ENCODE measurements at places on chromosomes 11 and 22. TPM values are rescaled to one million over a fixed set of nuclear protein-coding genes. Genes with fewer than 3 reads are reported as not detected.

- no peak for DNase-seq
Measured at GRCh38 chr11:70601861-70602538, 203.7 kb downstream of the CTTN start.

DNA sequence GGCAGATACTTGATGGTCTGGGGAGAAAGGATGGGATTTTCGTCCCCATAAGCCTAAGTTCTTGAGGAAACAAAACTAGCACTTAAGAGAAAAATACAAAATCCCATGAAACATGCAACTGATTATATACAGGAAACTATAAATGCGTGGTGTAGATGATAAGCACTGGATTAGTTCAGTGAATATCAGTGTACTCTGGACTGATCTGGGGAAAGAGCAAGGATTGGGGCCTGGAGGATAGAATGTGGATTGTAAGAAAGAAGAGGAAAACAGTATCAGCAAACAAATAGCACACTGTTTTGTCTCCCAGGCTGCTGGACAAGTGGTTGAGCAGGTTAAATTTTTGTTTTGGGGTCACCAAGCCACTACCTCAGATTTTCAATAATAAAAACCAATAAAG is 49.8 kb downstream of the DCUN1D5 start:
- no peak for DNase-seq

GRCh38 chr11:110866081-110866480 is 153.8 kb upstream of the ARHGAP20 start:
- no peak for DNase-seq

DNA sequence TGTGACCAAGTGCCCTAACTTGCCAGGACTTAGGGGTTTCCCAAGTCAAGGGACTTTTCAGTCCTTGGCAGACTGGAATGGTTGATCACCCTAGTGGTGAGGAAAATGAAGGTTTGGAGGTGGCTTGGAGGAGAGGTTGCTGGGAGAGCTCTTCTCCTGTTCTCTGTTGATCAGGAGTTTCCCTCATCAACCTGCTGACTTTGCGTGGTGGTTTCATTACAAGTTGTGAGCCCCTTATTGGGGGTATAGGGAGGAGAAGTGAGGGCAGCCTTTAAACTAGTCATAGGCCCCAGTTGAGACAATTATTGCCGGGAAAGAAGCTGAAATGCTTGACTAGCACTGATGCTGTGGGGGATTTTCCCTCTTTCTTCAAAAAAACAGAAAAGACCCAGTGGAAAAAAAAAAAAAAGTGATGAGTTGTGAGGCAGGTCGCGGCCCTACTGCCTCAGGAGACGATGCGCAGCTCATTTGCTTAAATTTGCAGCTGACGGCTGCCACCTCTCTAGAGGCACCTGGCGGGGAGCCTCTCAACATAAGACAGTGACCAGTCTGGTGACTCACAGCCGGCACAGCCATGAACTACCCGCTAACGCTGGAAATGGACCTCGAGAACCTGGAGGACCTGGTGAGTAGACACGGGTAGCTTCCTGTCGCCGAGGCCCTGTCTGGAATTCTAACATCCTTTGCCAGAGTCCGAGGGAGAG is at the start of gene CXCR5:
CXCR5 (plus strand) TSS at position 525 of the 704 bp plus-strand sequence; CDS start at position 575, 50 bp downstream.
- DNase-seq: peak; percentile 35

GRCh38 chr11:102927624-102927990 is 27.9 kb downstream of the MMP13 start:
- DNase-seq: no peak

- DNase-seq: no peak
Measured at GRCh38 chr22:48936391-48936790, 891.3 kb downstream of the BRD1 start.

DNA sequence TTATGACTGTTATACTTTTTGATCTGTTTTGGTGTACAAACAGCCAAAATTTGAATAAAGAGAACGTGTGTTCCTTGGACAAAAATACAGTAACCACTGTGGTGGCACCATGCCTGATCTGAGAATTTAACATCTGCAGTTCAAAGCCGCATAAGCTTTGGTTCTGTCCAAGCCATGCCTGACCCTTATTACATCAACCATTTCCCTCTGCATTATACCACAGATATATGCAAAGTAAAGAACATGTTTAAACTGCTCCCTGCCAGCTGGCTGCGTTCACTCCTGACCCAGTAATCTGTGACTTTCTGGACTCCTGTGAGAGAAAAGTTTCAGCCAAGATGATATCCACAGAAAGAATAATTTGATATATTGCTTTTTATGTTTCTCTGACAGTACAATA is 890.5 kb upstream of the ANO3 start:
- DNase-seq: no peak

GRCh38 chr11:44314733-44315132 is 4.8 kb upstream of the ALX4 start:
- no peak for DNase-seq

- DNase-seq: no peak
Measured at GRCh38 chr22:27612115-27612514, 189.4 kb downstream of the MN1 start.

- no peak for DNase-seq
Measured at GRCh38 chr22:48431014-48431413, 1396.7 kb downstream of the BRD1 start.

- peak; percentile 47 for DNase-seq
Measured at GRCh38 chr22:20953668-20954500, 13.2 kb upstream of the AIFM3 start.

DNA sequence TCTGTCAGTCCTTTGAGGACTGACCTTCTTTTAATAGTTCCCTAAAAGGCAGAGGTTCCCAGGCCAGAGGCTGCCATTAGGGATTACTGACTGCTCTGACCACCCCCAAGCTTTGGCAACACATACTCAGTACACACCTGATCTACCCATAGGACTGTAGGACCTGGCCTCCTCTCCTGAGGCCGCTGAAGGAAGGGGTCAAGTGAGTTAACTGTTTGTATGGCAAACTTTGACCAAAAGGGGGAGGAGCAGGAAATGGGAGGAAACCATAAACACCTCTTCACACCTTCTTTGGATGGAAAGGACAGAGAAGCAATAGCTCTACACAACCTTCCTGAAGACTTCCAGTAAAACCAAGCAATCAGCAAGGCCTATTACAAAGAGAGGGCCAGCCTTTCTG is 104.0 kb downstream of the APOL5 start:
- no peak for DNase-seq

GRCh38 chr11:63766531-63767235 is 1.9 kb downstream of the ZFTA start:
- no peak for DNase-seq

DNA sequence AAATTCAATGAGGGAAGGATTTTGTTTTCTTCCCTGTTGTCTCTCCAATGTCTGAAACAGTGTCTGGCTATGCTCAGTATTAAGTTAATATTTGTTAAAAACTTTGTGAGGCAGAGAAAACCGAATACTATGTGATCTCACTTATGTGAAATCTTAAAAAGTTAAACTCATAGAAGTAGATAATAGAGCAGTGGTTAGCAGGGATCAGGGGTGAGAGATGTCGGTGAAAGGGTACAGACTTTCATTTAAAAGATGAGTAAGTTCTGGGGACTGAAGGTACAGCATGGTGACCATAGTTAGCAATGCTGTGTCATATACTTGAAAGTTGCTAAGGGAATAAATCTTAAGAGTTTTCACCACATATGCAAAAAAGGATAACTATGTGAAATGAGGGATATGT is 244.6 kb downstream of the AASDHPPT start:
- DNase-seq: no peak

Gene GAL3ST3
- not detected for total RNA-seq

Gene SLC22A9
- not detected for total RNA-seq

Gene OR52A1
- total RNA-seq: not detected

Gene PPME1
- total RNA-seq: 38.9 TPM

Gene CDC42EP2
- 5.2 TPM for total RNA-seq

Gene NTM
- total RNA-seq: 17.8 TPM

Gene CRACR2B
- 0.54 TPM for total RNA-seq

Gene C11orf21
- not detected for total RNA-seq

Gene IRAG1
- 21.1 TPM for total RNA-seq

All from IMR-90 (cell line).